ENCODE measurements at places on chromosomes 13 and 19.

DNA sequence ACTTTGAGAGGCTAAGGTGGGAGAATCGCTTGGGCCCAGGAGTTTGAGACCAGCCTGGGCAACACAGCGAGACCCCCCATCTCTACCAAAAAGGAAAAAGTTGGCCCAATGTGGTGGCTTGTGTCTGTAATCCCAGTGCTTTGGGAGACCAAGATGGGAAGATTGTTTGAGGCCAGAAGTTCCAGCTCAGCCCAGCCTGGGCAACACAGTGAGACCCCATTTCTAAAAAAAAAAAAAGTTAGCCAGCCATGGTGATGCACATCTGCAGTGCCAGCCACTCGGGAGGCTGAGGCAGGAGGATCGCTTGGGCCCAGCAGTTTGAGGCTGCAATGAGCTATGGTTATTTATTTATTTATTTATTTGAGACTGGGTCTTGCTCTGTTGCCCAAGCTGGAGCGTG lies 41.3 kb downstream of the CYP4F22 start:
- no peak for DNase-seq

GRCh38 chr13:81757348-81757970 lies 1416.5 kb upstream of the SPRY2 start:
- DNase-seq, result no peak

- DNase-seq, result peak; percentile 30
These were observed 357.9 kb downstream of the KLF12 start for GRCh38 chr13:73776151-73776785.

GRCh38 chr13:22427783-22428182 lies 753.0 kb upstream of the SGCG start:
- DNase-seq, result no peak

GRCh38 chr19:45815481-45816216 lies 541 bp upstream of the RSPH6A start:
- no peak for DNase-seq

- DNase-seq, result no peak
These were observed 31.1 kb downstream of the ITM2B start for GRCh38 chr13:48264058-48264457.

DNA sequence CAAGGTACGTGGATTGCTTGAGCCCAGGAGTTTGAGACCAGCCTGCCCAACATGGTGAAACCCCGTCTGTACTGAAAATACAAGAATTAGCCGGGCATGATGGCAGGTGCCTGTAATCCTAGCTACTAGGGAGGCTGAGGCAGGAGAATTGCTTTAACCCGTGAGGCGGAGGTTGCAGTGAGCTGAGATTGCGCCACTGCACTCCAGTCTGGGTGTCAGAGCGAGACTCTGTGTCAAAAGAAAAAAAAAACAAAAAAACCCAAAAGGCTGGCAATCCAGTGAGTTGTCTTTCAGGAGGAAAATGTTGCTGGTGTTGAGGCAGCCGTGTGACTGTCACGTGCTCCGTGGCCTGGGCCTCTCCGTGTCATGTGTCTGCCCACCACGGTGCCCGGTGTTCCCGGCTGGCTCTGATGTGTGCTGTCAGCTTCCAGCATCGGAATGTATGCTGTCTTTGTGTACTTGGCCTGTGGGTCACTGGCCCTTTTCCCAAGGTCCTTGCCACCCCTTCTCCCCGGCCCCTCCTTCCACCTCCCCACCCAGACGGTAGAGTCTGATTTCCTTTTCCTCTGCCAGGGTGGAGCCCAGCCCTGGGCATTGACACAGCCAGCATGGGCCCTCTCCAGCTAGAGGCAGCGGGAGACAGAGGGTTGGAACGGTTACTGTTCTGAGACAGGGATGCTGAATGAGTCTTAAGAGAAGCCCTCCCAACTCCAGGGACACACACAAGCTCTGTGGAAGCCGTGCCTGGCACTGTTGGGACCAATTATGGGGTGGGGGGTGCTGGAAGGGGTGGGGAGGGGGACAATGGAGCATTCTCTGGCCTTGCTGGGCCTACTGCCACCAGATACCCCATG lies 7.2 kb upstream of the TUBB4A start:
- DNase-seq, result peak; percentile 94

- no peak for DNase-seq
These were observed 202.6 kb upstream of the UFM1 start for GRCh38 chr13:38147050-38147449.

GRCh38 chr13:80235166-80235966 lies 105.6 kb downstream of the SPRY2 start:
- no peak for DNase-seq

DNA sequence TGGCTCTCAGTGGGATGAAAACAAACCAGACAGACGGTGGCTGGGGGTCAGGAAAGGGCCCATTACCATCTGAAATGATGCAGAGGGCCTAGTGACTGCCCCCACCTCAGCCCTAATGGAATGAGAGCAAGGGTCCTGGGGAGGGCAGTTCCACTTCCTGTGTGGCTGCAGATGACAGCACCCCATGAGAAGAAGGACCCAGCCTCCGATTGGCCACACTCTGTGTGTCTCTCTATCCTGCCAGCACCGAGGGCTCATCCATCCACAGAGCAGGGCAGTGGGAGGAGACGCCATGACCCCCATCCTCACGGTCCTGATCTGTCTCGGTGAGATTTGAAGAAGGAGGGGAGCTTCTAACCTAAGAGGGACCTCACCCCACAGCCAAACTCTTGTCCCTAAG lies 498 bp downstream of the LILRB1 start:
- no peak for DNase-seq

DNA sequence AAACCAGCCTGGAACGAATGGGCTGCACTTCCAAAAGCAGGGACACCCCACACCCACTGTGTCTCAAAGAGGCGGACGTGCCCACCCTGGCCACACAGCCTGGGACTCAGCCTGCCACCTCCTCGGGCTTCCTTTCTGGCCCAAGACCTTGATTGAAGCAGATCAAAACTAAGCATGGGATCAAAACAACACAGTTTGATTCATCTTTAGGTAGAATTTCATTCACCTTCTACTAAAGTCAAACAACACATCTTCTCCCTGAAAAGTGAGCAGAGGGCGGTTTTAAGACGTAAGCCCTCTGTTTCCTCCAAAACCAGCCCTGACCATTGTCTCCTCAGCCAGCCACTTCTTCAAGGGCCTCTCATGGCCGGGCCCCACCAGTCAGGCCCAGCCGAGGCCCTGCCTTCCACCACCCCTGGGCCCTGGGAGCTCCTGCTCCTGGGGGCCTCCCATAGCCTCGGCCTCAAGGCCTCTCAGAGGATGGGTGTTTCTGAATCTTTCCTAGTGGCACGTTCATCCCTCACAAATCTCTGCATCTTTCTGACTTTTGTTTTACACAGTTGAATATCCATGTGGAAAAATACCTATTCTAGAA lies 6.3 kb upstream of the F10 start:
- DNase-seq, result no peak

GRCh38 chr13:20340759-20341171 lies 108.6 kb upstream of the GJB6 start:
- peak; percentile 20 for DNase-seq

DNA sequence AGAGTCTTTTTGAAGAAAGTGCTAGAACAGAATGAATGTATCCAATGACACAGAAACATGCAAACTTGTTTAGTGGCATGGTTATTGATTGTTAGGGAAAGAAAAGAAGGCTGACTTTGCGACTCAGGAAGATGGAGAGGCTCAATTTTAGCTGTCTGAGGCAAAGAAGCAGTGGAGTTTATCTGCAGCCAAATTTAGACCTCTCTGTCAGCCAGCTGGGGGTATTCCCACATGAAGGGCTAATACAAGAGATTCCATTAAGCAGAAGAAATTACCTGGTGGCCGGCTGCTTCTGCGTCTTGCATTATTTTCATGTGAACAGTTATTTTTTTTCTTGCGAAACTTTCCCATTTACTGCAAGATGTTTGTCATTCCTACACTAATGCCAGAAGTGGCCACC lies 240.2 kb upstream of the NBEA start:
- no peak for DNase-seq

GRCh38 chr19:28471731-28472510 lies 741.0 kb downstream of the UQCRFS1 start:
- no peak for DNase-seq

GRCh38 chr13:48249018-48249417 lies 16.0 kb downstream of the ITM2B start:
- DNase-seq, result no peak

DNA sequence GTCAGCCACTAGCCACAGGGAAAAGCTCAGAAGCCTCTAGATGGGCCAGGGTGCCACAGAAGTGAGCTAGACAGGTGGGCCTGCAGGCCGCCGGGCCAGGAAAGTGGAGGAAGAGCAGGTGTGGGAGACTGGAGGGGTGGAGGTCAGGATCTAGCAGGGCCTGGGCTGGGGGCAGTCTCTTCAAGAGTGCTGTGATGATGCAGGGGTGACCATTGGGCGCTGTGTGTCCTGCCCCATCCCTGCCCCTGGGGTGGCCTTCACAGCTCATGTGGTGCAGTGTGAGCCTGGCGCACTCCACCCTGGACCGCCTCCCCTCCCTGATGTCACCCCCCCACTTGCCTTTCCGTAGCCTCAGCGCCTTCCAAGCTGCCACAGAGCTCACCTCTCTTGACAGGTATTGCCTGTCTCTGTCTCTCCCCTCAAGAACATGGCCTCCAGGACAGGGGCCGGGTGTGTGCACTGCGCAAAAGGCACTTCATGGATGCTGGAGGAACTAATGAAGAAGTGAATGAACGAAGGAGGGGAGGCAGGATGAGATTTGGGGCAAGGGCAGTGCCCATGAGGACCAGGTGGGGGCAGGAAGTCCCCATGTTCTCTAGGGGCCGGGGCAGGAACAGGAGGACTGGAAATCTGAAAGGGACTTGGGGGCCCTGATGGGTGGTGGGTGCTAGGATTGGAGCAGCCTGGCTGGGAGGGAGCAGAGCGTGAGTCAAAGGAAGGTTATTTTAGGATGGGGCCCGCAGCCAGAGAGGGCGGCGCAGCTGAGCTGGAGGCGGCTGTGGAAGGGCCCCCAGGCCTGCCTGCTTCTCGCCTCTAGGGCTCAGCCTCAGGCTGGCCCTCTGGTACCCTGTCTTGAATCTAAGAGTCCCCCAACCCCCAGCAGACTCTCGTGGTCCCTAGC lies 6.6 kb downstream of the SSBP4 start:
- DNase-seq, result no peak

- DNase-seq, result no peak
These were observed 32.7 kb downstream of the STK24 start for GRCh38 chr13:98544104-98544710.
